ENCODE measurements at places on chromosomes 3 and 15.

- no peak for DNase-seq
Observed at GRCh38 chr3:55673764-55674163, 186.7 kb upstream of the WNT5A start.

DNA sequence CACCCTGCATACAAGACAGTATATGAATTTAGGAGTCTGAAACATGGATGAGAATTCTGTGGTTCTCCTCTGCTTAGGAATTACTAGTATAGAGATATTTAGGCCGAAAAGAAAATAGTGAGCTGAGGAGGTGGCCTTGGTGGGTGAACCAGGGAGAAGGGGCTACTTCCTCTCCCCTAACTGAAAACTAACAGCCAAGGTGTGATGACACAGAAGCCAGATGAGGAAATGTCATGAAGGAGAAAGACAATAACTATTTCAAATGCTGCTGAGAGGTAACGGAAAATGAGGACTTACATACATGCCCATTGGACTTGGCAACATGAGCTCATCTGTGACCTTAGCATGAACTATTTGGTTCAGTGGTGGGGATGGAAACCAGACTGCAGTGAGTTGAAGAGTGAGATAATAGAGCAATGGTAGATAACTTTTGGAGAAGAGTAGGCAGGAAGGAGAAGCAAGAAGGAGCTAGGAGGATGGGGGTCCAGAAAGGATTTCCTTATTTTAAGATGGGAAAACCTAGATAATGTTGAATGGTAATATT lies 114.4 kb upstream of the TSPAN3 start:
- no peak for DNase-seq

GRCh38 chr3:5013021-5013906 lies 34.0 kb downstream of the BHLHE40 start:
- DNase-seq = no peak

- DNase-seq = no peak
Observed at GRCh38 chr3:128683957-128684356, 33.3 kb upstream of the RPN1 start.

DNA sequence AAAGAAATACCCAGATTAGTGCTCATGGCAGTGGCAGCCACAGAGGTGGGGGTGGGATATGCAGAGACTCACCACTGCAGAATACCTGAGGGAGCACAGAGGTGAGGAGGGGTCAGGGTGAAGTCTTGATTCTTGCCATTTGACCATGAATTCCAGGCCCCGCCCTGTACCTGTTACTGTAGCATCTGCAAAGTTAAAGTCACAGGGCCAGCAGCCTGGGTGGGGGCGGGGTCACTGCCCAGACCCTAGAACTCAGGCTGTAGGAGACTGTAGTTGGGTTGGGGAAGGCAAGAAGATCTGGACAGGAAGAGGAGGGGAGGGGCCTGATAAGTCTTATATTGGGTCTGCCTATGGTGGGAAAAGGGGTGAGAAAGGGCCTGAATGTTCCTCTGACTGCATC lies 14.5 kb downstream of the CCDC71 start:
- no peak for DNase-seq

GRCh38 chr3:133574260-133574881 lies 885 bp downstream of the CDV3 start:
- no peak for DNase-seq
